ENCODE measurements at places on chromosomes 1 and 21.

DNA sequence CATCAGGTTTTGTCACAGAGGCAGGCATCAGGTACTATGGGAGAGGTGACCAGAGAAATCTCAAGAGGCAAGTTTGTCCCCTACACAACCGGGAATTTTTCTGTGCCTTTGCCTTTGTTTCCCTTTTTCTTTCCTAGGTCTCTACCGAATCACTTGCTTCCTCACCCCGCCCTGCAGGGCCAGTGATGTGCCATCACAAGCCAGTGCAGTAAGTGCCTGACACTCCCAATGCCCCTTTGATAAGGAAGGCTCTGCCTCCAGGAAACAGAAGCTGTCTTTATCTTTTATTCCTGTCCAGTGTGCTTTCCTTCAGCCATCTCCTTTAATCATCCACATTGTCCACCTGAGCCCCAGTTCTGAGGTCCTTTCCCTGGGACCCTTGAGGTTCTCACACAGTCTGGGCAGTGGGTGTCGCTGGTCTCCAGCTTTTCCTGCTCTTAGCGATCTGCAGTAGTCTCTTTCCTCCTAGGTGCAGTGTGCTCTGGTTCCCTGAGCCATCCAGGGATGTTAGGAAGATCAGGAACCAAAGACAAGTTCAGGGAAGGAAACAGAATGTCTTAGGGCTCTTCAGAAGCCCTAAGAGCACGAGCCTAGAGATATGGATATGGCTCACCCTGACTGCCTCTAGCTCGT, 36.6 kb downstream of the GJA5 start:
- DNase-seq, result no peak

- no peak for DNase-seq
These were observed 15.5 kb downstream of the PPP1R15B start for GRCh38 chr1:204396015-204396583.

GRCh38 chr1:21507511-21508270, 1.5 kb upstream of the ALPL start:
- no peak for DNase-seq

DNA sequence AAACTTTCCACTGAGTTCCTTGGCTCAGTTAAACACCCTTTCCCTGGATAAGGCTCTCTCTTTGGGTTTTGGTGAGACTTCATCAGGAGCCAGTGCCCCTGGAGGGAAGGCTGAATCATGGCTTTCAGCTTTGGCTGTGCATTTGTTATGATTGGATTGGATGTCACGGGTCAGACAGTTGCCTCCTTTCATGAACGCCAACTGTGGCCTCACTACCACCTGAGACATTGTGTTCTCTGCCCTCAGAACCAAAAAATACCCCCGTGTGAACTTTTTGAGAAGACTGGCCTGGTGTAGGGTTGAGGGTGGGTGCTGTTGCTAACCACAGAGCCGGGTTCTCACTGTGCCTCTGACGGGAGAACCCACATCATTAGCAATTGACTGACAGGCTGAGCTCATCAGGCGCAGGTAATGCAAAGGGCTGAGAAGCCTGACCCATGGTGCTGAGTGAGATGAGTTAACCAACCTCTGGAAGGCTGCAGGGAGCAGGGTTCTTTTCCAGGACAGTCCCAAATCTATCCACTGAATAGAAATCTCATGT, 65.6 kb downstream of the HHAT start:
- no peak for DNase-seq

GRCh38 chr1:17687145-17687544, 68.0 kb upstream of the ACTL8 start:
- no peak for DNase-seq

- no peak for DNase-seq
These were observed 19.2 kb downstream of the CD1D start for GRCh38 chr1:158199849-158200248.

- DNase-seq, result no peak
These were observed 130.6 kb downstream of the LIPI start for GRCh38 chr21:14080040-14080763.

DNA sequence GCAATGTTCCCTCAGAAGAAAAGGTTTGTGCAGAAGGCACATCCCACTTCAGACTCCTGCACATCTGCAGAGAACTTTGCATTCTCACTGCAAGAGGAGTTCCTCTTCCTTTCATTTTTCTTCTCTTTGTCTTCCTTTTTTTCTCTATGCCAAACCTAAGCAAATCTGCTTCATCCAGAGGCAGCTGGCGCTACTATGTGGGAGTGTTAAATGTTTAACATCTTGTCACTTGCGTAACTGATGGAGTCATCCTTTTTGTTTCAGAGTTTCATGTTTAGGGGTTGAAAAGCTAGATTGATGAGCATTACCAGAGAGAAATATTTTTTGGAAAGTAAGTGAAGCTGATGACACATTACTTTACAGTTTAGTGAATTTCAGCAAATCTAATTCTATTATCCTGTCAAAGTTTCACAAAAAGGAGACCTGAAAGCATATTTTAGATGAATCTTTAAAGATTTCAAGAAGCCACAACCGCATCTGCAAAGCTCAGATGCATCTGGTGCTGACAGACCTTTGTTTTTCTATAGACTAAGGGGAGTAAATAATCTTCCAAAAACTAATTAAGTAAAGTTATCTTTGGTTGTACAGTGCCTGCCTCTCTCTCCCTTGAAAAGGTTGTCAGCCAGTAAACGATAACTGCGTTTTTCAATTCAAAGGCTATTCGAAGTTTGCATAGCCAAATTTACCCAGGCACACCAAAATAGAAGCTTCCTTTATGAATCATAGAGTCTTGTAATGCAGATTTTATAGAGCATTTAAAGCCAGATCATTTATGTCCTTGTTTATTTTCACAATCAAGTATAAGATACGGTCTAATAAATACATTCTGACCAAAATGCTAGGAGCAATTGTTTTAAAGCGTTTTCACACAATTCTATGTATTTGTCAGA, 1.2 kb upstream of the LRRC53 start:
- DNase-seq, result no peak

DNA sequence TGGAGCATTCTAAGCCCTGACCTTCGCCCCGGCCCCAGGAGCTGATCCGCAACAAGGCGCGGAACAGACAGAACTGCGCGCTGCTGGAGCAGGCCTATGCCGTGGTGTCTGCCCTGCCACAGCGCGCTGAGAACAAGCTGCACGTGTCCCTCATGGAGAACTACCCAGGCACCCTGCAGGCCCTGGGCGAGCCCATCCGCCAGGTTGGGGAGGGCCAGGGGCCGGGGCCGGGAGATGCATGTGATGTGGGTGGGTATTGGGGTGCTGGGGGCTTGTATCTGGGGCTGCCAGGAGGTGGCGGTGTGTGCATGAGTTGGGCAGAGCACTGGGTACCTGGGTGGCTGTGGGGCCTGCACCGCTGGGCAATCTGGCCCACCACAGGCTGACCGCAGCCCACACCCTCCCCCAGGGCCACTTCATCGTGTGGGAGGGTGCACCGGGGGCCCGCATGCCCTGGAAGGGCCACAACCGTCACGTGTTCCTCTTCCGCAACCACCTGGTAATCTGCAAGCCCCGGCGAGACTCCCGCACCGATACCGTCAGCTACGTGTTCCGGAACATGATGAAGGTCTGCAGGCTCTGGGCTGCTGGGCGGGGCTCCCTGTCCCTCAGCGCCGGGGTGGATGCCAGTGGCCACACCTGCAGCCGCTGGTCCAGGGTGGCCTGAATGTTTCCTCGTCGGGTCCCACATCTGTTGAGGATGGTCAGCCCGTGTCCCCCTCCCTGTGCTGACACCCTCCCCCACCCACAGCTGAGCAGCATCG, 65.8 kb downstream of the TRIM11 start:
- DNase-seq, result no peak

- DNase-seq, result no peak
These were observed 107.7 kb upstream of the ERRFI1 start for GRCh38 chr1:8133657-8134430.

DNA sequence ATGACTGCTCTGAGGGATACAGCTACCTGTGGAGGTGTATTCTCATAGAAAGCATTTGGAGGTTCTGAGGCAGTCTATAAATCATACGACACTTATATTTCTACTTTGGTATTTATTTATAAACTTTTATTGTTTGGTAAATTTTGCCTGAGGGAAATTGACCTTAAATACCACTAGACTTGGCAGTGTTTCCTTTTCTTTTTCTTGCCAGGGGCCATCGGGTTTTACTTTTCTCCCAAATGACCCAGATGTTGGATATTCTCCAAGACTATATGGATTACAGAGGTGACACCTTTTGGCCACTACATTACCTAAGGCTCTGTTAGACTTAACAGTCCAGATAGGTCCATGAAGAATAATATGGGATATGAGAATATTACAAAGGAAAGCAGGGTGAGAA, 28.2 kb downstream of the CHD1L start:
- DNase-seq, result no peak

GRCh38 chr1:181208967-181209366, 120.5 kb downstream of the IER5 start:
- DNase-seq, result no peak

GRCh38 chr1:47821760-47822159, 175.4 kb downstream of the TRABD2B start:
- DNase-seq, result no peak

DNA sequence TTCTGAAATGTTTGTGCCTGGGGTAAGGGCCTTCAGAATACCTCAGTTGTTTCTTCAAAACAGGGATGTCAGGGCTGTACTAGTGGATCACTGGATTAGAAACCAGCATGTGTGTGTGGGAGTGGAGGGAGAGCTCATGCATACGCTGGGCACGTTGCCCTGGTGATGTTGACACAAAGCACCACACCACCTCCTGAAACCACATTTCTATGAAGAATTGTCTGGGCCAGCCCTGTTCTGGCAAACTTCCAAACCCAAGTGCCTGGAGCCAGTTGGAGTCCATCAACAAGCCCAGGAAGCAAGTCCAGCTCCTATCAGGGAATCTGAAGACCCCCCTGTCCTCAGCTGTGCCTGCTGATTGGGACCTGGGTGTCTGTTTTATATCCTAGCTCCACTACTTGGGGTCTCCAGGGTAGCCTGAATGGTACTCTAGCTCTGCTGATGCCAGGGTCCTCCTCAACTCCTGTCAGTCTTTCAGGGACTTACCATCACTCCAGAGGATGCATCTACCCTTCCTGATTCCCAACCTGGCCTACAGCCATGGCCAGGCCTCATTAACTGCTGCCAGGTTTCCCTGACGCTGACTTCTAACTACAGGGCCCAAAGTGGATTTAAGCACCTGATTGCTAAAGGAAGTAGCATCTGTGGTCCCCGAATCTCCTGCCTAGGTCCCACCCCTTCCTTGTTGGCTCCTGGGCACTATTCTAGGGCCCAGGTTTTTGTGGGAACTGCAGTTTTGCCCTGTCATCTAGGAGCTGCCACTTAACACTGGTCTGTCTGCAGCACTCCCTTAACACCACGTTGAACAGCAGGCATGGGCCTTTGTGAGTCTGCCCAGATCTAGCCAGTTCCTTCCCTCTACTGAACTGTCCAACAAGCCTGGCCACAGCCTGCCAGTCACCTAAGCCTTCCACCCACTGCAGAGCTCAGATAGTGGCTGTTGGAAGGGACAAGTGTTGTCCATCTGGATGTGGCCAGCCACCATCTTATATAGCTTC, 45.5 kb downstream of the LPAR3 start:
- DNase-seq, result no peak

- no peak for DNase-seq
These were observed 557.2 kb downstream of the MATN1 start for GRCh38 chr1:30166174-30166573.

GRCh38 chr1:172863031-172863430, 187.7 kb downstream of the TNFSF18 start:
- no peak for DNase-seq

DNA sequence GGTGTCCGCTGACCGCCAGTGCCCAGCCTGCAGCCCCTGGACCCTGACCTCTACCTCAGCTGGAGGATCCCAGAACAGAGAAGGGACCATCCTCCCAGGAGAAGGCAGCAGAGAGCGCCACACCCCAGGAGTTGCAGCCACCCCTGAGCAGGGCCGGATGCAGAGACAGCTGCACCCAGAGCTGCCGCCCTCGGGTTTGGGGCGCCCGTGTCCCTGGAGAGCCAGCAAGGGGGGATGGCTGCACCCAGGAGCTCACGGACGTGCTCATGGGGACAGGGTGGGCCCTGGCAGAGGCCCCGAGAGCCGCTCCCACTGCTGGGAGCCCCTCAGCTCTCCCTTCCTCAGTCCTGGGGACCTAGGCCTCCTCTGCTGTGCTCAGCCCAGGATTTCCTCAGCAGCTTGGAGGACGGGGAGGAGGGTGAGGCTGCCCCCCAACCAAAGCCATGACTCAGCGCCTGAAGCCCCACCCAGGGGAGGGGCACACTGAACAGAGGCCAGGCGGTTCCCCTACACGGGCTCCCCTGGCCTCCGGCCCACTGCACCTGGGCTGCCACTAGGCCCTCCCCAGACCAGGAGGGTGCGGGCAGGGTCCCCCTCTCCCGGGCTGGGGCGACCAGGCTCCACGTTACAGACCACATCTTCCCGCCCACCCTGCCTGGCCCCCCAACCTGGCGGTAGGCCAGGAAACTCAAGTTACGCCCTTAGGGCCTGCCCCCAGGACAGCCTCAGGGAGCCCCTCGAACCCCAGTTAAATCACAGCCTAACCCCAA, 2.2 kb downstream of the ACAP3 start:
- DNase-seq, result peak; percentile 55

DNA sequence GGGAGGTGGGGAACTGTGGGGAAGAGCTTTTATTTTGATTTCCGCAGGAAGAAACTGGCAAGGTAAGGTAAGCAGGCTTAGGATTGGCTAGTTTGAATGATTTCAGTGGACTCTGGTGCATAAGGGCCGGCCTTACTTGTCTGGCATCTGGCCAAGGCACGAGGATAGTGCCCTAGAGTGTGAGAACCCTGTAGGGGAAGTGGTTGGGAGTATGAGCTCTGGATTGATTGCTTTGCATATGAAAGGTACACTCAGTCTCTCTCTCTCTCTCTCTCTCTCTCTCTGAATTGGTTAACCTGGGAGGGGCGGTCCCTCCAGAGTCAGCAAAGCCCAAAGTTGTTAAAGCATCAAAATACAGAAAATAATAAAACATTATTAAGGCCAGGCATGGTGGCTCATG, 463.0 kb downstream of the SIPA1L2 start:
- no peak for DNase-seq

GRCh38 chr1:245686446-245687030, 531.8 kb downstream of the KIF26B start:
- DNase-seq, result no peak

DNA sequence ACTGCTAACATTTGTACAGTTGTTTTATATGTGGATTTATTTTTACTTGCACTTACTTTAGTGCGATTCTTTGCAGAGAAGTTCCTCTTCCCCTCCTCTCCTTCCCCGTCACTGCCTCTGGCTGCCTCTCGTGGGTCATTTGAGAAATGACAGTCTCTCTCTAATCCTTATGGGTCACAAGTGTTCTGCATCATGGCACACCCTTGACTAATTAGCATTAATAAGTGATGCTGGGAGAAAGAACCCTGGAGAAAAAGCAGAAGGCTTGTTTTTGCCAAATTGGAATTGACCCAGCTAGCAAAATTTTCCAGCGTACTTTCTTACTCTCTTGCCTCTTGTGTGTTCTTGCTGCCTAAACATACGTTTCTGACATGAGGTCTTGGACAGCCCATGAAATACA, 301.2 kb downstream of the DUSP10 start:
- no peak for DNase-seq

GRCh38 chr1:60394436-60394835, 320.9 kb upstream of the C1orf87 start:
- no peak for DNase-seq

GRCh38 chr1:242033447-242033846, 34.5 kb upstream of the MAP1LC3C start:
- no peak for DNase-seq

GRCh38 chr1:154536570-154536969, 21.9 kb downstream of the UBE2Q1 start:
- no peak for DNase-seq
